GM12864 (cell line): ENCODE measurements at places on chromosomes 3 and 15.

- DNase-seq: no peak
Measured at GRCh38 chr15:74950078-74950908, 6.3 kb downstream of the RPP25 start.

DNA sequence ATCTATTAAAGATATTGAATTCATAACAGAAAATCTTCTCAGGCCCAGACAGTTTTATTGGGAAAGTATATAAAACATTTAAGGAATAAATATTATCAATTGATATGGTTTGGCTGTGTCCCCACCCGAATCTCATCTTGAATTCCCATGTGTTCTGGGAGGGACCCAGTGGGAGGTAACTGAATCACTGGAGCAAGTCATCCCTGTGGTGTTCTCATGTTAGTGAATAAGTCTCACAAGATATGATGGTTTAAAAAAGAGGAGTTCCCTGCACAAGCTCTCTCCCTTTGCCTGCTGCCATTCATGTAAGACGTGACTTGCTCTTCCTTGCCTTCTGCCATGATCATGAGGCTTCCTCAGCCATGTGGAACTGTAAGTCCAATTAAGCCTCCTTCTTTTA lies 160.5 kb downstream of the ANO10 start:
- DNase-seq: no peak

GRCh38 chr15:78216276-78217104 lies 17.9 kb downstream of the ACSBG1 start:
- DNase-seq: no peak

GRCh38 chr3:217099-217813 lies 20.7 kb downstream of the CHL1 start:
- DNase-seq: no peak

DNA sequence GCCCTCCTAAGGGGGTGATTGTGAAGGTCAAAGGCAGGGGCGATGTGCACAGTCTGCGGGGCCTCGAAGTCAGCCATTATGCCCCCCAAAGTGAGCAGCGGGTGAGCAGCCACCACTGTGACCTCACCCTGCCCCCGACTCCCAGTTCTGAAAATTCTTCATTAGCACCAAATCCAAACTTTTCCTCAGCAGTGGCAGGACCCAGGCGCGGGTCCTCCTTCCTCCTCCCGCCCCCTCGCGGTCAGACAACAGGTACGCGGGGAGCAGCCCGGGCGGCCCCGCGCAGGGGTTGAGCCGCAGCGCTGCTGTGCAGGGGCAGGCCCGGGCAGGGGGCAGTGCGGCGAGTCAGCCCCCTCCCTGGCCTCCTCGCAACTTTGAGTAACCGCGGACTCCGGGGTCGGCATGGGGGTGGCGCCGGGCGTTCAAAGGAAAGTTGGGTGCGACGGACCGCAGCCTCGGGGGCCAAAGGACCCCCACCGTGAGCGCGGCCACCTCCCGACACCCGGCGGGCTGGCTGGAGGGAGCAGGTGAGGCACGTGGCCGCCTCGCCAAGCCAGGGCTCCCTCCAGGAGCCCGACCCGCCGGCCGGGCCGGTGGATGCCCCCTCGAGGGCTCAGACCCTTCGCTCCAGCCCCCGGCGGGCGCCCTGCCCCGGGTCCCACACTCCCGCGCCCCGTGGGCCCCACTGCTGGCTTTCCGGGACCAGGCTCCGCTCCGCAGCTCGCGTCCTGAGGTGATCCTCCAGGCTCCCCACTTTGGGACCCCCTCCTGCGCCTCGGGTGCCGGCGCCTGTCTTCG lies 49.4 kb upstream of the CCDC174 start:
- no peak for DNase-seq

DNA sequence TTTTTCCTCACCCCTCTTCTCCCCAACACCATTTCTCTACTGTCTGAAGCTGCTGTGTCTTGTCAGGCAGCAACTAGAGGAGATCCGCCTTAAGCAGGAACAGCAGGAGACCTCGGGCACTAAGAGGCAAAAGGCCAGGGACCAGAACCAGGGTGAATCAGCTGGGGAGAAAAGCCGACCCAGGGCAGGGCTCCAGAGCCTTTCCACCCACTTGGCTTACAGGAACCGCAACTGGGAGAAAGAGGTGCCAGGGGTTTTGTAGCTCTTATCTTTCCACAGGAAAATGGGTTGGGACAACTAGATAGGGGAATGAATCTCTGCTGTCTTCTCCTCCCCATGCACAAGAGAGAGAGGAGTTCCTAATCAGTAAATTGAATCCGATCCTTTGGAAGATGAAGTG lies 3.0 kb upstream of the NGRN start:
- no peak for DNase-seq

DNA sequence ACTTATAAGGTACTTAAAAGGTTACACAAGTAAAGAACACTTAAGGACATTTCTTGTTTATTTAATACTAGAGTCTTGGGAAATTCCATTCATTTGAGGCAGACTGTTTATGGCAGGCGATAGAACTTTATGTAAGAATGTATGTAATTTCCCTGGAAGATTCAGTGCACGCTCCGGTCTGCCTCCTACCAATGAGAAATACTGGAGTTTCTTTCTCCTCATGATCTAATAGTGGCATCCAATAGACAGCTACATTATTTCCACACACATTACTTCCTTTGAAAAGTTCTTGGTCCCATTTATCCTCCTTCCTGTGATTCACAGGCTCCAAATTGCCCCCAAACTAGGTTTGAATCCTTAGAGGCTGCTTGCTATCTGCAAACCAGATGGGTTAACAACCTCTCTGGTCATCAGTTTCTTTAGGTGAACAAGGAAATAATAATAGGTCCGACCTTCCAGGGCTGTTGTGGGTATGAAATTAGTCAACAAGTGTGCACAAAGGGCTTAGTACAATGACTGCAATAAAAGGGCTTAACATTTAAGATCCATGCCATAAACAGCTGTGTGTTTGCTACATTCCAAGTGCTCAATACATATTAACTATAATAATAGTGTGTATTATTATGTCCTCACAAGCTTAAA lies 30.7 kb downstream of the EIF4E3 start:
- no peak for DNase-seq

- DNase-seq: no peak
Measured at GRCh38 chr15:43534897-43535296, 17.5 kb downstream of the MAP1A start.

DNA sequence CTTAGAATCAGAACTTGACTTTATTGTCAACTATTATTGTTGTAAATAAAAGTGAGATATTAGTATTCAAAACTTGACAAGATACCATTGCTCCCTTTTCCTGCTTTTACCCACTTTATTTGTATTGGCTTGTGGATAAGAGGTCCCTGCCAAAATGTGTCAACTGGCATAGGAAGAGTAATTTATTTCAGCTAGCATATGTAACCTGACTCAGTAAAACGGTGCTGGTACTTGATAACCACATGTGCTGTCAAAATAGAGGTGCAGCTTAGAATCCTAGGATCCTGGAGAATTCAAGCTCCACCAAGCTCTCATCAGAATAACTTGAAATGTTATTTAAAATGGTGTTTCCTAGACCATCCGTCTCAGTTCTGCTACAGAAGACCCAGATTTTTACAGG lies 90.2 kb upstream of the TGFBR2 start:
- DNase-seq: no peak

GRCh38 chr3:186902154-186902553 lies 28.2 kb upstream of the ST6GAL1 start:
- no peak for DNase-seq

GRCh38 chr3:153958635-153959595 lies 162.3 kb upstream of the ARHGEF26 start:
- DNase-seq: no peak

DNA sequence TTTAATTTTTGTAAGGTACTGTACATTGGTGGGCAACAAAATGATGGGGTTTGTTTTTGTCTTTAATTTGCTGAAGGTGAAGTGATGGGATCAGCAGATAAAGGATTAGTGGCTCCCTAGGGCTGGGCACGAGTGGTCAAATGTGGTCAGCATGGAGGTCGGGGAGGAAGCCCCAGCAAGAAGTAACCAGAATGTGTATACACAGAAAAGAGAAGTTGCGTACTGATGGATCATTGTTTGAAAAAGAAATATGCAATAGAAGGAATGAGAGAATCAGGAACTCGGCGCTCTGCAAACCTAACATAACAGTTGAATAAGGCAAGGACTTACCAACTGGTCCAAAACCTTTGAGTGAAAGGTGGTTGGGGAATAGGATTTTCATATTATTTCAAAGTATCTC lies 1.5 kb downstream of the TMOD2 start:
- no peak for DNase-seq
